T-helper 1 cell (primary cell): ENCODE measurements at places on chromosomes 1 and 21.

DNA sequence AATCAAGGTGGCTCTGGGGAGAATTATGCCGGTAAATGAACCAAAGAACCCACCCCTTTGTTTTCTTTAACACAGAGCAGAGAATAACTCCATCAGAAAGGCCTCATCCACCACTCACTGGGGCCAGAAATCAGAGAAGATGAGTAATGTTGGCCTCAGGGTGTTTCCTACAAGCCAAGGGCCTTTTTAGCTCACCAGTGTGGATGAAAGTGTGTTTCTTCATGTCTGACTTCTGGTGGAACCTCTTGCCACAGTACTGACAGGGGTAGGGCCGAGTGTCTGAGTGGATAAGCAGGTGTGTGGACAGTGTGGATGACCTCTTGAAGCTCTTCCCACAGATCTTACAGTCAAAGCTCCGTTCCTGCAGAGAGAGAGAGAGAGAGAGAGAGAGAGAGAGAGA is 8.3 kb downstream of the GFI1 start:
- DNase-seq: no peak

DNA sequence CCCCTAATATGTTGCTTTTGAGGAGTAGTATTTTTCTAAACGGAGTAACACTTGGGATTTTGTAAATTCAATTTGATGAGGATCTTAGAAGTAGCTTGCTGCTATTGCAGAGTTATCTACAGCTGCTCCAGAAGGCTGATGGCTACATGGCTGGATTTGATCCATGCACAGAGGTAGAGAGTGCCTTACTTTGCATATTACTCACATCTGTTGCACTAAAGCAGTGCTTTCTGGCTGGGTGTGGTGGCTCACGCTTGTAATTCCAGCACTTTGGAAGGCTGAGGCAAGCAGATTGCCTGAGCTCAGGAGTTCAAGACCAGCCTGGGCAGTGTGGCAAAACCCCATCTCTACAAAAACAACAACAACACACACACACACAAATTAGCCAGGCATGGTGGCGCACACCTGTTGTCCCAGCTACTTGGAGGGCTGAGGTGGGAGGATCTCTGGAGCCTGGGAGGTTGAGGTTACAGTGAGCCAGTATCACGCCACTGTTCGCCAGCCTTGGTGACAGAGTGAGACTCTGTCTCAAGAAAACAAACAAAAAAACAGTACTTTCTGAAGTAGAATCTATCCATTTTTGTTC is 24.6 kb downstream of the RALGPS2 start:
- no peak for DNase-seq

GRCh38 chr1:154301582-154301981 is 19.3 kb upstream of the AQP10 start:
- no peak for DNase-seq

GRCh38 chr1:11705596-11705995 is 14.1 kb downstream of the DRAXIN start:
- no peak for DNase-seq

- DNase-seq: no peak
Observed at GRCh38 chr1:154599658-154600057, 8.3 kb downstream of the ADAR start.

DNA sequence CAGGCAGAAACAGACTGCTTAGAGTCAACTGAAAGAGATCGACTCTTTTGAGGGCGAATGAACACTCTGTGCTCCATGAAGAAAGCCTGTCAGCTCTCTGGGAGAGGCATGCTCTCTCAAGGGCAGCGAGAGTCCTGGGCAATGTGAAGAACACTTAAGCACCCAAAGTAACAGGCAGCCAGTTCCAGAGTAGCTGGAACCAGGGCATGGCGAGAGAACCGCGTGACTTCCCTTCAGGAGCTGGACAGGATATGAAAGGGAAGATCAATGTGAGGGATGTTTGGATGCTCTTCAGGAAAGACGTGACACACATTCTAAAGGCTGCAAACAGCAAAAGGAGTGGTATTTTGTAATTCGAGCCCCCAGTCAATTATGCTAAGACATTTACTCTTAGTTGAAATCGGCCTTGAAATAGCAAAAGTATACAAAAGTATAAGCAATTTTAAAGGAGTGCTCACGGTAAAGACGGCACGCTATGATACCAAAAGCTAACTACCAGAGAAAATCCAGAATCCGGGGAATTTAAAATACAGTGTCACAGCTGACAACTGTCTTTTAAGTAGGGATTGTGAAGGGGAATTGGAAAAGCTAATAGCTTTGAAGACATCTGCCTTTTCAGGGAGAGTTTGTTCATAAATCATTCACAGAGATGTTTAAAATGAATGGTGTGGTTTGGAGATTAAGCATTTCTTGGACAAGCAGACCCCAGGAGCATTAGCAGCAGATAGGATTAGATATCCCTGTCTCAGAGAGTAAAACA is 20.8 kb downstream of the ADAMTS5 start:
- no peak for DNase-seq

GRCh38 chr1:62516600-62516999 is 79.8 kb downstream of the USP1 start:
- DNase-seq: no peak

DNA sequence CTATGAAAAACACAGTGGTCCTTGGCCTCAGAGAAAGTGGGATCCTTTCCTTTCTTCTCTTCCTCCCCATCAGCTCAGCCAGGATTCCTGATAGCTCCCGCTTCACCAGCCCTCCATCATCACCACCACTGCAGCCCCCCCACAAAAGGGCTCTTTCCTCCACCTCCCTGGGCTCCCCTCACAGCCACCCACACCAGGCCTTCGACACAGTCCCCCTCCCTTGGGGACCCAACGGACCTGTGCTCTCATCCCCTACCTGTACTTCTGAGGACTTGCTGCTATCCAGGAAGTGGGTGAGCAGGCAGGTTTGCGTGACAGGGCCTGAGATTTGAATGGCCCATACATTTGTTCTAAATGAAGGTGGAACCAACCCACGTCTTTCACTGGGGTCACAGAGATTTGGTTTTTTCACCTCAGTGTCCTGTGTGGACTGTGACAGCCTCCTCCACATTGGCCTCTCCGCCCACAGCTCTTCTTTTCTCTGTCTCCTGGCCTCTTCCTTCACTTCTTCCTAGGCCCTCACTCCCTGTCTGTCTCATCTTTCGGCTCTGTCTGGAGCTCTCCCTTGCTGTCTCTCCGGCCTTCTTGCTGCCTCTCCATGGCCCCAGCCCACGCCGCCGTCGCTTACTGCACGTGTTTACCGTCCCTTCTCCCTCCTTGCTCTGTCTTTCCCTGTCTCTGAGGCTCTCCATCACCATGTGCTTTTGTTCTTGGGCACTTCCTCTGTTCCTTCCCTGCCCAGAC is 238.6 kb downstream of the FOXD2 start:
- no peak for DNase-seq

DNA sequence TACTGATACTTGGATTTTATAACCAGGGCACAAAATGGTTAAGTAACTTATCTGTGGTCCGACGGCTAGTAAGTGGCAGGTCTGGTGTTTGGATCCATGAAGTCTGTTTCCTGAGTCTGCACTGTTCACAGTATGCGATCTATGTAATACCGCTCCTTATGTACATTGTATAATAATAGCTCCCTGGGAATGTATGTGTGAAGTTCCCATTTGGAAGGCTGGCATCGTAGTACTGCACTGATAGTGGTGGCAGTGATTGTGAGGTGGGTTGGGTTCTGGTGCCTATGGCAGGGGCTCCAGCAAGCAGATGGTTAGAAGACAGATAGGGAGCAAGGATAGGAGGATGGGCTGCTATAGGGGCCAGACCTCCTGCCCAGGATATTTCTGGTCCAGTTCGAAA is 25.3 kb downstream of the ITSN1 start:
- DNase-seq: no peak

- DNase-seq: no peak
Observed at GRCh38 chr1:59592924-59593323, 221.8 kb upstream of the HOOK1 start.

- no peak for DNase-seq
Observed at GRCh38 chr1:201377611-201378092, at the start of gene TNNT2. Gene TNNT2 (minus strand): TSS chr1:201377680. CDS start chr1:201373254, 4,426 bp downstream.

- no peak for DNase-seq
Observed at GRCh38 chr1:204080163-204080903, 7.4 kb downstream of the SOX13 start.

DNA sequence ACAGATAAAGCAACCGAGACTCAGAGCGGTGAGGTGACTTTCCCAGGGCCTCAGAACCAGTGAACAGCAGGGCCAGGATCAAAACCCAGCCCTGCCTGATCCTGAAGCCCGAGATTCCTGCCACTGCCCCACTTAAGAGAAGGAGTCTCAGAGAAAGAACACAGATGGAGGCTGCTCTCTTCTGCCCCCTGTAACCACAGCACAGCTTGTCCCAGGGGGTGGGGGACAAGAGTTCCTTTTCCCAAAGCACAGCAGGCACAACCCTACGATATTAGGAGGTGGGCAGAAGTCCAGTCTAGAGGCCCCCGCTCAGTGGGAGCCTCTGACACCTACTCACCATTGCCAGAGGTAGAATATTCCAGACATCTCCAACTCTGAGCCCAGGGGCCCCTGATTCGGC is 24.0 kb upstream of the VWA5B1 start:
- DNase-seq: no peak

- no peak for DNase-seq
Observed at GRCh38 chr1:64378826-64379225, 91.1 kb upstream of the CACHD1 start.

GRCh38 chr1:230851291-230851691 is 17.0 kb downstream of the C1orf198 start:
- DNase-seq: no peak

- no peak for DNase-seq
Observed at GRCh38 chr1:6268415-6268814, 7.5 kb upstream of the GPR153 start.

GRCh38 chr1:151852733-151853132 is 779 bp downstream of the THEM5 start:
- no peak for DNase-seq

- DNase-seq: no peak
Observed at GRCh38 chr1:153348511-153349362, at the start of gene PGLYRP4. Gene PGLYRP4 (minus strand): TSS chr1:153348841. CDS start chr1:153347932, 909 bp downstream.

DNA sequence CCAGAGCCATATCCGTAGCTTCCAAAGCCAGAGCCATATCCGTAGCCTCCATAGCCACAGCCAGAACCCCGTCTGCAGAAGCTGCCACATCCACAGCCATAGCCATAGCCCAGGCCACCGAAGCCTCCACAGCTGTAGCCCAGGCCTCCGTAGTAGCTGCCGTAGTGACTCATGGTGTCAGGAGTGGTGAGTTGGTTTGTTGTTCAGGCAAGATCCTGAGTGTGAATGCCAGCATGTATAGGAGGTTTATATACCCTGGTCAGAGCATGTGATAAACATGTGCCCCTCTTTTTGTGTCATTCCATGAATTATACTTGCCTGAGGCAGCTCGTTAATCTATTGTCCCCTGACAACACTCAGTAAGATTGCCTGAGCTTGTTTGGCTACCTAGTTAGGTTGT is at the start of gene KRTAP19-1:
TSS of gene KRTAP19-1 (minus strand) at position 223 of the 400 bp plus-strand sequence. CDS start at position 173, 50 bp downstream.
- no peak for DNase-seq

GRCh38 chr21:24223624-24224023 is 1383.7 kb downstream of the MRPL39 start:
- DNase-seq: no peak

GRCh38 chr1:58664881-58665280 is 35.0 kb downstream of the MYSM1 start:
- DNase-seq: no peak

- DNase-seq: no peak
Observed at GRCh38 chr1:119112791-119113190, 27.7 kb downstream of the WARS2 start.

DNA sequence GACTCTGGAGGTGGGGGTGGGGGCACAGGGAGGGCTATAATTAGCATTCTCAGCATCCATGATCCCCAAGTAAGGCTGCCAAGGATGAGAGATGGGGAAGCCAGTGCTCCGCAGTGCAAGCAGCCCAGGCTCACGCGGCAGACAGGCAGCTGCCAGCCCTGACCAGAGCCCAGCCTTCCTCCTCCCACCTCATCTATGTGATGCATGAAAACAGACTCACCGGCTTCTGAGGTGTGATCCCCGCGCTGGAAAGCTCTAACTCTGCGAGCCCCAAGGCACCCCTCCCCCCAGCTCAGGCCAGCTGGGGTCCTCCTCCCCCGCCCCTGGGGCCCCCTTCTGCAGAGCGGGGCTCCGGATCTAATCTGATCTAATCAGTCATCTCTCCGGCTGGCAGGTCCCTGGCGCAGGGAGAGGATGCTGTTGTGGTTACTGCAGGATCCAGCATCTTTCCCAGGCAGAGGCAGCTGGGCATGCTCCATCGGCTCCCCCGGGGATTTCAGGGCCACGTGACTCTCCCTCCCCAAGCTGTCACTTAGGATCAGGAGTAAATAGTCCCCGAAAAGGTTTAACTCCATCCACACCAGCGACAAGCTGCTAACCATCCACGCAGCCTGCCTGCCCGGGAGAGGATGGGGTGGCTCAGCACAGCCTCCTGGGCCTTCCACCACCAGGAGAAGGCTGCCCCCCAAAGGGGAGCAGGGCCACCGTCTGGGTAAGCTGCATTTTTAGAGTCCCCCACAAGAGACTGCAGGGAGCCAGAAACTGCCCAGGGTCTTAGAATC is at the start of gene PLEKHA6:
TSS of gene PLEKHA6 (minus strand) at position 456 of the 782 bp plus-strand sequence. CDS start 86,202 bp downstream, outside the sequence.
- no peak for DNase-seq

- no peak for DNase-seq
Observed at GRCh38 chr1:101284021-101284420, 47.2 kb downstream of the S1PR1 start.

DNA sequence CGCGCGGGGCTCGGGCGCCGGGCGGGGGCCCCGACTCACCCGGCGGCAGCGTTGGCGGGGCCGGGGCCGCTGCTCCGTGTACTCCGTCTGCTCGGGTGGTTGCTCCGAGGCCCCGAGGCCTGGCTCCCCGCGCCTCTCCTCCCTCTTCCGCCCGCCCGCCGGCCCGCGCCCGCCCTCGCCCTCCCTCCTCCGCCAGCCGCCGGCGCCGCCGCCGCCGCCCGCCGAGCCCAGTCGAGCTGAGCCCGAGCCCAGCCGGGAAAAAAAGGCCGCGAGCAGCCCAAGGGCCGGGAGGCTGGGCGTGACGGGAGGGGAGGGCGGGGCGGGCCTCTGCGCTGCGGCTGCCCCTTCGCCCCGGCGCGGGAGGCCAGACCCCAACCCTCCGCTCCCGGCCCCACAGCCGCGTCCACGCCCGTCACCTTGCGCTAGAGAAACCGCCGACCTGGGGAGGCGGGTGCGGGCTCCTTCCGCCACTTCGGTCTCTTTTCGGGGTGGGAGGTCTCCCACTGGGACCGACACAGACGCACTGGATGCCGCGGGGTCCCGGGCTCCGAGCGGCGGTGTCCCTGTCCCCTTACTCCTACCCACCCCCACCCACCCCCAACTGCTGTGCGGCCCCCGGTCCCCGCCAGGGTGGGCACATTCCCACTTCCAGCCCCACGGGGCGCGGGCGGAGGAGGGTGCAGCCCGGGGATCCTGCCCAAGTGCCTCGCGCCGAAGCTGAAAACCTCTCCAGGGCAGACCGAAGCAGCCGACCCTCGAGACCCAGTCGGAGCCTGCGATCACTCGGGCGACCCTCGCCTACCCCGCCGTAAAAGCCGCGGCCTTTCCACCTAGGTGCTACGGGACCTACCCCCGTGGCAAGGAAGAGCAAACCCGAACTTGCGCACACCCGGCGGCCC is at the start of gene CERS2:
TSS of gene CERS2 (minus strand) at position 256 of the 899 bp plus-strand sequence. CDS start 5,745 bp downstream, outside the sequence.
- peak; percentile 61 for DNase-seq
